Breast epithelium (tissue), 4 donors: ENCODE measurements at places on chromosomes 16 and 17.

DNA sequence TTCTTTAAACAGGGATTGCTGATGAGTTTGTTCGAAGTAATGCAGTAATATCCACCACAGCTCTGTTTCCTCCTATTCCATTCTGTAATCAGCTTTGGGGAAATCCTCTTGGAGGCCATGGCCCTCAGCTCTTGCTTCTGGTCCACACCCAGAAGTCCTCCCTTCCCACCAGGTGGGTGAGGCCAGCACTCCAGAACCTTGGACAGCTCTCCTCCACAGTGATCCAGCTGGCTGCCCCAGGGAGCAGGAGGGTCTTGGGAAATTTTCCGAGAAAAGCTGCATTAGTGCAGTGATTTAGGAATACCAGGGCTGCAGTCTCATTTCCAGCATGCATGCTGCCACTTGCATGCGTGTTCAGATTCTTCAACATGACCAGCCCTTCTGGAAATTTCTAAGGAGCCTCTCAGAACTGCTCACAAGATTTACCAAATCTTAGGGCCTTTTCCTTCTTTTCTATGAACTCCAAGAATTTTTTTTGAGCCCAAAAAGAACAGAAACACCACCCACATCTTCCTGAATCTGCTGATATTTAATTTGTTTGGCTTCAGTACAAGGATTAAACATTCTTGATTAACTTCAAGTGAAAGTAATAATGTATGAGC is 4.2 kb downstream of the SMPD3 start:
- DNase-seq: no peak
- no peak overlapping the region for H3K27ac ChIP-seq
- H3K27me3 ChIP-seq: peaks cover 2% of the 10 kb centered on the region
- H3K4me1 ChIP-seq: peaks cover 9% of the 10 kb centered on the region
- H3K4me3 ChIP-seq: no peak overlapping the region

- H3K27ac ChIP-seq: no peak overlapping the region
- H3K4me3 ChIP-seq: no peak overlapping the region
- no peaks in the 10 kb centered on the region for H3K4me1 ChIP-seq
- no peaks in the 10 kb centered on the region for H3K27me3 ChIP-seq
- no peak for DNase-seq
These were observed 133.4 kb downstream of the SPACA3 start for GRCh38 chr17:33124871-33125551.

DNA sequence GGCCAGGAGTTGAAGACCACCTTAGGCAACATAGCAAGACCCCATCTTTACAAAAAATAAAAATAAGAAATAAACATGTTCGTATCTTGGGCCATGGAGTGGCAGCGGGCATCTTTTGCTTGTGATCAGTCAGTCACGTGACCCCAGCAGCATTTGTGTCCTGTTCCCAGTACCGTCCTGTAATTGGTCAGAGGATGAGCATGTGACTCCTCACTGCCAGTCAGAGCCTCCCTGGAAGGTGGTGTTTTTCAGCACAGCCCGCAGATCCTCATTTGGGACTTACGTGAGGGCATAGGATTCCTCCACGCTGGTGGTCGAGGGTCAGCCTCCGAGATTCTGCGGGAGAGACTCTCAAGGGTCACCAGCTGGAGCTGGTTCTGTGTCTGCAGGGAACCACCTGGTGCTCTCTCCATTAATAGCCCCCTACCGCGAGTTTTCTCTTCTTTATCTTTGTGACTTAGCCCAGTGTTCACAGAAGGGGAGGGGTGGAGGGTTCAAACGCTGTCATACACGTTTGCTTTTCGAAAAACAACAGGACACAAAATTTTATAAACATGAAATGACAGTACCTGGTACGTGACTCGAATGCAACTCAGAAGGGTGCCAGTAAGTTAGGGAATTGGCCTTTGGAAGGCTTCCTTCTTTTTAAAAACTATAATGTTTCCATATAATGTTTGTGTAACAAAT is 17.2 kb downstream of the MRC2 start:
- H3K4me3 ChIP-seq: no peak overlapping the region
- H3K4me1 ChIP-seq: no peaks in the 10 kb centered on the region
- no peaks in the 10 kb centered on the region for H3K36me3 ChIP-seq
- no peak overlapping the region for H3K27ac ChIP-seq

DNA sequence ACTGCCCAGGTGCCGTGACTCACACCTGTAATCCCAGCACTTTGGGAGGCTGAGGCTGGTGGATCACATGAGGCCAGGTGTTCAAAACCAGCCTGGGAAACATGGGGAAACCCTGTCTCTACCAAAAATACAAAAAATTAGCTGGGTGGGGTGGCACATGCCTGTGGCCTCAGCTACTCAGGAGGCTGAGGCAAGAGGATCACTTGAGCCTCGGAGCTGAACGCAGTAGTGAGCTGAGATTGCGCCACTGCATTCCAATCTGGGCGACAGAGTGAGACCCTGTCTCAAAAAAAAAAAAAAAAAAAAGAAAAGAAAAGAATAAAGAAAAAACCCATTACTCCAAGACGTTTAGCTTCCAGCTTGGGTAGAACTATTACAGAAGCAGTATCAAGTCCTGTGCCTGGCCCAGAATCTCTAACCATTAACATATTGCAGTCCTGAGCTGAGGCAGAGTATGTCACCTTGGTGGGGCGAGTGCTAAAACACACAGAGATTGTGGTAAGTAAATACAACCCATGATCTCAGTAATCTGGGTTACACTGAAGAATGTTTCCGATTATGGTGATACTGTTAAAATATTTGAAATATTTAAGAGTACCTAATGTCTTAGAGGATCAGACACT is 23.2 kb upstream of the CFAP20 start:
- DNase-seq: no peak
- no peak overlapping the region for H3K27ac ChIP-seq
- H3K4me1 ChIP-seq: no peaks in the 10 kb centered on the region
- no peaks in the 10 kb centered on the region for H3K36me3 ChIP-seq
- no peaks in the 10 kb centered on the region for H3K27me3 ChIP-seq

- no peaks in the 10 kb centered on the region for H3K36me3 ChIP-seq
- no peak for DNase-seq
- no peak overlapping the region for H3K4me3 ChIP-seq
- peak overlapping the region; percentile 64 for H3K27ac ChIP-seq
- H3K27me3 ChIP-seq: no peaks in the 10 kb centered on the region
These were observed 126.0 kb upstream of the CIBAR2 start for GRCh38 chr16:85238233-85238647.

GRCh38 chr16:10121491-10121890 is 60.7 kb downstream of the GRIN2A start:
- no peaks in the 10 kb centered on the region for H3K27me3 ChIP-seq
- DNase-seq: no peak
- no peaks in the 10 kb centered on the region for H3K36me3 ChIP-seq

GRCh38 chr16:85416228-85417109 is 196.7 kb upstream of the GSE1 start:
- no peaks in the 10 kb centered on the region for H3K4me1 ChIP-seq
- H3K27me3 ChIP-seq: no peaks in the 10 kb centered on the region
- DNase-seq: peak; percentile 74
- H3K4me3 ChIP-seq: no peak overlapping the region
- H3K27ac ChIP-seq: no peak overlapping the region
- H3K36me3 ChIP-seq: no peaks in the 10 kb centered on the region

- peaks cover 21% of the 10 kb centered on the region for H3K4me1 ChIP-seq
- H3K4me3 ChIP-seq: no peak overlapping the region
- no peak for DNase-seq
- H3K27me3 ChIP-seq: no peaks in the 10 kb centered on the region
These were observed 7.2 kb downstream of the TIMM22 start for GRCh38 chr17:1003972-1004768.

- no peaks in the 10 kb centered on the region for H3K36me3 ChIP-seq
- peak overlapping the region; percentile 93 for H3K4me3 ChIP-seq
- H3K4me1 ChIP-seq: peaks cover 3% of the 10 kb centered on the region
- no peak for DNase-seq
These were observed 1.7 kb upstream of the ZNF423 start for GRCh38 chr16:49857423-49858181.

DNA sequence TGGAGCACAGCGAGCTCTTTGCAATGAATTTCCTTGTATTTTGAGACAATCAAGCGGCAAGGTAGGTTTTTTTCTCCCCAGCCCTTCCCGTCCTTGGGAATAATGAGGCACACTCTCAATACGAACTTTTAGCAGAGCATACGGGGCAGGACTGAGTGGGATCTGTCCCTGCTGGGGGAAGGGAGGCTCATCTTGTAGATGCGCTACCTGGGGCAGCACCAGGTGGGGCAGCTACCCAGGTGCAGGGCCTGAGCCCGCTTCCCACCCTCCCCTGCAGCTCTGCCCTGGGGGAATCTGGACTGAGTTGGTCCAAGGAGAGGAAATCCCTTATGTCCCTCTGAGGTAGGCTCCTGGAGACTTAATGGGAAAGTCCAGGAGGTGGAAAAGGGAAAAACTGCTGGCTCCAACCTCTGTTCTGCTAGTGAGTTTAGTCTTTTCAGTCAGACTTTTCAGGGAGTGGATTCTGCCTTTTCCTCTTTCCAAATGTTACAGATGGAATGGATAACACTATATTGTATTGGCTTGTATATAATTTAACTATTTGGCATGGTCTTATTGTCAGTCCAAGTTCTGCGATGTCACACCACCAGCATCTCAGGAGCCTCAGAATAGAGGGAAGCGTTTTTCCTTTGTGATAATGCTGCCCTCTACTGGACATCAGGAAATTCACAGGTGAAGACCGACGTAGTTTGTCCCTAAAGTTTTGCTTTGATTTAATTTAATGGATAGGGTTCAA is 9.6 kb upstream of the CES1 start:
- no peaks in the 10 kb centered on the region for H3K36me3 ChIP-seq
- no peaks in the 10 kb centered on the region for H3K4me1 ChIP-seq
- H3K27me3 ChIP-seq: no peaks in the 10 kb centered on the region

DNA sequence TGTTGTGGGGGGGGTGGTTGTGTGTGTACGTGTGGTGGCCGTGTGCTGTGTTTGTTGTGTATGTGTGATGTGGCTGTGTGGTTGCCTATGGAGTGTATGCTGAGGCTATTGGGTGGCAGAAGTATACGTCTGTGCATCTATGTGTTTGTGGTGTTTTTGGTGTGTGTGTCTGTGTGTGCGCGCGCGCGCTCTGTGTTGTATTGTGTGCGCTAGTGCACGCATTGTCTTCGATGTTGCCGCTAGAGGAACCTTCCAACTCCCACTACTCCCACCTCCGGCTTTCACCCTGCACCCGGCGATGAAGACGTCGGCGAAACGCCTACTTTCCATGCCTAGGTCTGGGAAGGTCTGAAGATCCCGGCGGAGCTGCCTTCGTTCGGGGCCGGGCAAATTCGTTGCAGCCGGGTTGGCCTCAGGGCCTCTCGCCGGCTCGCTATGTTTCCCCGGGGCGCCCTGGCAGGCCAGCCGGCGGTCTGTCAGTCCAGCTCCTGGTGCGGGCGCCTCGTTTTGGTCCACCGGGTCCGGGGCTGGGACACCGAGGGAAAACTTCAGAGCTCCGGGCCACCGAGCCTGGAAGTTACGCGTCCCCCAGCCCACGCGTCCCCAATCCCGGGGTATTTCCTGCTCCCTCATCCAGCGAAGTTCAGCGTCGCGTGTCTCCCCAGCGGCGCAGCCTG is 5.2 kb upstream of the DLX4 start:
- no peak overlapping the region for H3K27ac ChIP-seq
- H3K4me3 ChIP-seq: no peak overlapping the region
- DNase-seq: no peak
- H3K27me3 ChIP-seq: peaks cover 77% of the 10 kb centered on the region

DNA sequence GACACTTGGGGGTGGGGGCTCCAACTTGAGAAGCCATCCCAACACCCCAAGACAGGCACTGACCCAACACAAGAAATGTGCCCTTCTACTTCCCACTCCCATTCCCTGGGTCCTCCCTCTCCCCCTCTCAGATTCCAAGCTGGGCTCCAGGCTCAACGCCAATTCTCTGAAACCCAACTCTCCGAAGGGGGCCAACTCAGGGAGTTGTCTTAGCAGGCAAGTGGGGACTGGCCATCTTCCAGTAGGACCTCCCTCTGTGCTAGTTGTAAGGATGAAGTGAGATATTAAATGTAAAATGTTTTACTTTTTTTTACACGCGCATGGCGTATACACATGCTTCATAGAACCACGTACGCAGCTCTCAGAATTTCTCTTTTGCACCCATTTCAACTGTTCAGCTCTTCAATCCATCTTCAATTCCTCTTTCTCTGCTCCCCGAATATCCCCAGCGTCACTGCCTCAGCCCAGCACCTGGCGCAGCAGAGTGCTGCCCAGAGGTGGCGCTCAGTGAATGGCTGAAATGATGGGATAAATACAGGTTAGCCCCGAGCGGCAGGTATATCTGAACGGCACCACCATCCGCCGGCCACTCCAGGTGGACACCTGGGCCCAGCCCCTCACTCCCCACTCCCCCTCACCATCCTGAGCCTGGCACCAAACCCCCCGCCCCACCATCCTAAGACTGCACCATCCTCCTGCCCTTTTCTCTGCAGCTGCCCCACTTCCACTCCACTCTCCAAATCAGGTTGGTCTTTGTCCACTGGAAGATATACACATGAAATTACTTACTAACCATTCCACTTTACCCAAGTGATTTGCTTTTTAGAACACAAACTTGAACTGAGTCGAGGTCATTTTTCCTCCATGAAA is 43.9 kb upstream of the TNRC6C start:
- H3K27ac ChIP-seq: no peak overlapping the region
- no peaks in the 10 kb centered on the region for H3K4me1 ChIP-seq
- peaks cover 15% of the 10 kb centered on the region for H3K27me3 ChIP-seq
- H3K4me3 ChIP-seq: no peak overlapping the region
- H3K36me3 ChIP-seq: no peaks in the 10 kb centered on the region

DNA sequence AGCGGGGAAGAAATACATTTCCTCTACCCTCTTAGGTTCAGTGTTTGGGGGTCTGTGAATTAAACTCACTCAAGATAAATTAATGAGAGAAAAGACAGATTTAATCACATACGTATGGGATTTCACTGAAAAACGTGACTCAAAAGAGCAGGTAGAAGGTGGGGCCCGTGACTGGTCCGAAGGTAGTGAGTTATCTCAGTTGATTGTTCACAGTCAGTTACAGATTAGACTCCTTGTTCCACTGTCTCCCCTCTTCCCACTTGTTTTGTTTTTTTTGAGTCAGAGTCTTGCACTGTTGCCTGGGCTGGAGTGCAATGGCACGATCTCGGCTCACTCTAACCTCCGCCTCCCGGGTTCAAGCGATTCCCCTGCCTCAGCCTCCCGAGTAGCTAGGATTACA is 301.2 kb downstream of the SEC14L1 start:
- H3K4me3 ChIP-seq: no peak overlapping the region
- no peak for DNase-seq
- peaks cover 33% of the 10 kb centered on the region for H3K4me1 ChIP-seq
- peak overlapping the region; percentile 80 for H3K27ac ChIP-seq

- H3K27me3 ChIP-seq: no peaks in the 10 kb centered on the region
- no peak overlapping the region for H3K4me3 ChIP-seq
- no peak overlapping the region for H3K27ac ChIP-seq
- H3K4me1 ChIP-seq: no peaks in the 10 kb centered on the region
These were observed 6.6 kb upstream of the SALL1 start for GRCh38 chr16:51157698-51158097.
